ENCODE measurements at places on chromosomes 1 and 21.

DNA sequence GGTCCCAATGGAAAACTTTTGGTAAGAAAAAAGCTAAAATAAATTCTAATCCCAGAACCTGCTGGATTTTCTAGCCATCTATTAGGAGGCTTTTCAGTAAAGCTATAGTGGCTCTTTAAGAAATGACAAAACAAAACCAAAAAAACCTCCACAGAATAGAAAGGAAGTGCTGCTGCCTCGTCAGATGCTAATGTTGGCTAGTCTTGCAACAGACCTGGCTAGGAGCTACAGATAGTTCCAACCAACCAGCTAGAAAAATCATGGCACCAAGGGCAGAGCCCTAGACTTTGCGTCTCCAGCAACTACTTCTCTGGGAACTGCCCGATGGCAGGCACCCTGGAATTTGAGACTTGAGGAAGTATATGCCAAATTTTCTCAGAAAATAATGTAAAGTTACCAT is 7.6 kb downstream of the CD101 start:
- DNase-seq = peak; percentile 72

DNA sequence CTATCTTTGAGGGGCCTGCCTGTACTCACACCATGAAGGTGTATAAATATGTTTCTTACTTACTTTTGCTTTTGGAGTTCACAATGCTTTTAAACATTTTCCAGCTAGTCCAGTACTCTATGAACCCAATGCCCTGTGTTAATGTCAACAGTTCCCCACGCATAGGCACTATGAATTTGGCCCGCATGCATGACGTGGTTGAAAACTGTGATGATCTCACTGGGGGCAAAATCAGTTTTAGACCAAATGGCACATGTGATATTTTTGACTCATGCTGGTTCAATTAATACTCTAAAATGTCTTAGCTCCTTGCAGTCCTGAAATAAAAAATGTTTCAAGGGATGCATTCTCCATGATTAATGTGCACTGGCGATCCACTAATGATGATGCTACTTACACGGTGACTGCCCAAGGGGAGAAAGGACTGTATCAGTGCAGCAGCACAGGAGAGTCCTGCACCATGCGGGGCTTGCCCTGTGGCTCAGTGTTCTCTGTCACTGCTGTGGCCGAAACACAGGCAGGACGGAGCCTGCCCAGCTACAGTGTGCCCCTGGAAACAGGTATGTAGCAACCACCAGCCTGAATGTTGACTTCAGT is 15.7 kb downstream of the FNDC7 start:
- DNase-seq = no peak

DNA sequence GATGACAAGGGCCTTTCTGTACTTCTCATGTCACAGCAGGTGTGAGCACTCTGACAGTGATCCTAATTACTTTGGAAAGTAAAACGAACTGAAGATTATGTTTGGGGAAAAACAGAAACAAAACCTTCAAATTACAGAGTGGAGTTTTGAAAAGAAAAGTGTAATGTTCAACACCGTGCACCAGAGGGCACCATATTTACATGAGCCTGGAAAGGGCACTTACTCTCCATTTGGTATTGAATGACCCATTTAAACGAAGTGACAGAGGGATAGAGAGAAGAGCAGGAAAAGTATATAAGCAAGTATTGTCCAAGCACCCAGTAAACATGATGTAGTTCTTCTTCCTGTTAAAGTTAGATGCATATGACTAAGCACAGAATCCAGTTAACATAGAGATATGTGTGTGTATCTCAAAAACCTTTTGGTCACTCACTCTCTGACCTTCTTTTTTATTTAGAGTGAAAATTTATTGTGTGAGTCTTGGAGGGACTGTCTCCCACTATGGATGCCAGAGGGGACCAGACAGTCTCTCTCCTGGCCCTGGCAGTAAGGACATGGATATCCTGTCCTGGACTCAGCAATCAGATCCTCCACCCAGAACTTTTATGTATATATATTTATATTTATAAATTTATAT is 3.8 kb upstream of the RGSL1 start:
- peak; percentile 72 for DNase-seq

GRCh38 chr1:7424352-7424890 is 346.7 kb upstream of the VAMP3 start:
- DNase-seq = peak; percentile 26

GRCh38 chr21:38295997-38296764 is 39.4 kb downstream of the KCNJ15 start:
- peak; percentile 43 for DNase-seq

- DNase-seq = no peak
These were observed 474.6 kb downstream of the DISC1 start for GRCh38 chr1:232101231-232101630.

- peak; percentile 71 for DNase-seq
These were observed 12.2 kb downstream of the CITED4 start for GRCh38 chr1:40849801-40850592.

DNA sequence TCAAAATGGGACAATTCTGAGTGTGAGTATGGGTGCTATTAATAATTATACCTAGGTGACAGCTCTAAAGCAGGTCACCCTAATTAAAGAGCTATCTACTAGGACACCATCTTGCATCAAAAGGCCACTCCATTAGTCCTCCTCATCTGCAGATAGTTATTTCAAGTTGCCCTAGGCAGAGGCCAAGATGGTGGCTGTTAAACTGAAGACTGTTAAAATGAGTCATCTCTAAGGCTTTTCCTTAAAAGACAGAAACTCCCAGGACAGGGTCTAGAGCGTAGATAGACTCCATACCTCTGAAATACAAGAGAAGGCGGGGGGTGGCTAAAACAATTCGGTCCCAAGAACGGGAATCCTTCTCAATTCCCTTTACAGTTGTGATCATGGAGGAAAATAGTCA is 4.5 kb upstream of the ZNF697 start:
- DNase-seq = no peak

DNA sequence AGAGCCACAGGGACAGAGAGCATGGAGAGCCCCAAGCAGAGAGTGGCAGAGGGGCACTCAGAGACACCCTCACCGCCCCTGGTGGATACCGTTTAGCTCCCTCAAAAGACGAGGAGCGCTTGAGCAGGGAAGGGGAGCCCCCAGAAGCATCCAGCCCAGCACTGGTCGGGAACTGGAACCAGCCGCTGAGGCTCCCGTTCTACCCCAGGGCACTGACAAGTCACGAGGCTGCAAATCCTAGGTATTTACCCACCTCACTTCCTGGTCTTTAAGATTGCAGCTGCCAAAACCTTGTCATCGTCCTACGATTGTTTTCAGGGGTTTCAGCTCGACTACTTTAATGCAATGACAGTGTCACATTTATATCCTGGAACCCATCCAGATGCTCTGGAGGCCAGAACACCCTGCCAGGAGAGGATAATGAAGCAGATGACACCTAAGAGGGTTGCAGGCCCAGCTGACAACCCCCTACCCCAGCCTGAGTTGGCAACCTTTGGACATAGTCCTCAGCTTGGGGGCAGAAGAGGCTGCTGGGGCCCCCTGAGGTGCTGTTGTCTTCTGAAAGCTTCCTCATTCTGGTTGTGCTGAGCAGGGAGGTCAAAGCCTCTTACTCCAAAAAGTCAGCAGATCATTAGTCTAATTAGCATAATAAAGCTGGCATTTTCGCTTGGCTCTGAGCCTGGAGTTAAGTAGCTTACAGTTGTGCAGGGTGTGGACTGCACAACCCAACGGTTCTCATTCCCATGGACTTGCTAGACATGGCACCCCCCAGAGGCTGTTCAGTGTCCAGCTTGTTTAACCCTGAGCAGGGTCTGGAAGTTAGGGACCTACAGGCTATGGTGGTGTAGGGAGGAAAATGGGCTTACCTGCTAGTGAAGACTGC is 20.6 kb upstream of the BACE2 start:
- no peak for DNase-seq

- DNase-seq = no peak
These were observed 61.4 kb downstream of the CASZ1 start for GRCh38 chr1:10734962-10735544.

DNA sequence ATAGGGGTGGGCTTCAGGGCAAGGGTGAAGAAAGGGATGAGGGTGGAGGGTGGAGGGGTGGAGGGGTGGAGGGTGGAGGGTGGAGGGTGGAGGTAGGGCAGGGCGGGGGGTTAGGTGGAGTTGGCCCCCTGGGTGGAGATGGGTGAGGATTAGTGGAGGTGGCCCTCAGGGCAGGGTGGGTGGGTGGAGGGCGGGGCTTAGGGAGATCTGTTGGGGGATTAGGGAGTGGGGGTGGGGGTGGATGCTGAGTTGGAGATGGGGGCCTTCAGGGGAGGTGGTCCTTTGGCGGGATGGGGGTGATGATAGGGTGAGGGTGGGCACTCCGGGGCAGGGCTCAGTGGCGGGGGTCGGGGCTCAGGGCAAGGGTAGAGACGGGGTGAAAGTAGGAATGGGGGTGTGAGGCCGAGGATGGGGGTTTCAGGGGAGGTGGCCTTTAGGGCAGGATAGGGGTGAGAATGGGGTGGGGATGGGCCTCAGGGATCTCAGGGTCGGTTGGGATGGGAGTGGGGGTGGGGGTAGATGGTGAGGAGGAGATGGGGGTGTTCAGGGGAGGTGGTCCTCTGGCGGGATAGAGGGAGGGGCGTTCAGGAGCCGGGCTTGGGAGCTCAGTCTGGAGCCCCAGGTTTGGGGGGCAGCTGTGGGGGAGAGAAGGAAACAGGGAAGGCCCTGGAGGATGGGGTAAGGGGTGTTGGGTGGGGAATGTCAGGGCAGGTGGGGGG is 800 bp upstream of the DNMT3L start:
- DNase-seq = no peak

DNA sequence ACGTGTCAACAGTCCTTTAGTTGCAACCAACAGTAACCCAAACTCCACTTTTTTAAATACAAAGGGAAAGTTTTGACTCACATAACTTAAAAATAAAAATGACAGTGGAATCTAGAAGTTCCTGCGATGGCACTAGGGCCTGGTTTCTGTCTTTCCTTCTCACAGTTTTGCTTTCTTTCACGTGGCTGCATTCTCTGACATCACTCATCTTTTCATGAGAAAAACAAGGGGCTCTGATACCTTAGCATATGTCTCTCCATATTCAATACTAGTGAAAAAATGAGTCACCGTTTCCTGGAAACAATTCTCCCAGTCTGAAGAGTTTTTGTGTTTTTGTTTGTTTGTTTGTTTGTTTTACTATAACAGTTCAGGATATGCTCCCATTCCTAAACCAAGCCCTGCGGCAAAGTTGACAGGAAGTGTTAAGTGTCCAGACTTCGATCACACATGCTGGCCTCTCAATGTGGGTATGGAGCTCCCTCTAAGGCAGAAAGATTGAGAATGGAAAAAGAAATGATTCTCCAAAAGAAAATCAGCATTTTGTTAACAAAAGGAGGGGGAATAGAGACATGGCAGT is 483.3 kb downstream of the TTLL7 start:
- DNase-seq = no peak

DNA sequence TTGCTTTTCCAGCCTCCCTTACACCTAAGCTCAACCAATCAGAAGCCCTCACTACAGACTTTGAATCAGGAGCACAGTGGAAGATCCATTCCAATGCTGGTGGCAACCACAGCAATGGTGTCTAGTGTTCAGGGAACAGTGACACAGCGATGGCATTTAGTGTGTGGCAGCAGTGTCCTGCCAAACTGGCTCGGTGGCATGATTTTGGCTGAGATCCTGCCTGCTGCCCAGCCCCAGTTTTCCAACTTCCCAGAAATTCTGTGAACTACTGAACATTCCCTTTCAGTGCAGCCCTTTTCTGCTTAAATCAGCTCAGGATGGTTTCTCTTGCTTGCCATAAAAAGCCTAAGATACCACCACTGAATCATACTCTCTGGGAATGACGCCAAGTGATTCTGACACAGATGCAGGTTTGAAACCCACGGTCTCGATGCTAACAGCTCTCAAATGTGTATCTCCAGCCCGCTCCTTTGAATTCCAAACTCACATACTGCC is 8.8 kb downstream of the ASAP3 start:
- peak; percentile 89 for DNase-seq

GRCh38 chr1:115356356-115356755 is 18.3 kb upstream of the NGF start:
- no peak for DNase-seq

GRCh38 chr1:7069931-7070330 is 284.7 kb downstream of the CAMTA1 start:
- DNase-seq = no peak

DNA sequence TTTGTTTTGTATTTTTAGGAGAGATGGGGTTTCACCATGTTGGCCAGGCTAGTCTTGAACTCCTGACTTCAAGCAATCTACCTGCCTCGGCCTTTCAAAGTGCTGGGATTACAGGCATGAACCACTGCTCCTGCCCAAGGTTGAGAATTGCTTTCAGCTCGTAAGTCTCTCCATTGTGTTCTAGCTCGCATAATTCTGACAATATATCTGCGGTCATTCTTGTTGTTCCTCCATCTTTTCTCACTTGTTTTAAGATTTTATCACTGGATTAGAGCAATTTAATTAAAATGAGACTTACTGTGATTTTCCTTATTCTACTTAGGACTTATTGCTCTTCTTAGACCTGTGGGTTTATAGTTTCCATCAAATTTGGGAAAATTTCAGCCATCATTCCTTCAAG is 102.9 kb downstream of the AHCTF1 start:
- DNase-seq = peak; percentile 9

- no peak for DNase-seq
These were observed 701.8 kb upstream of the CXADR start for GRCh38 chr21:16811011-16811410.

- DNase-seq = no peak
These were observed 37.2 kb downstream of the RIMS3 start for GRCh38 chr1:40627987-40628902.

GRCh38 chr1:113542221-113542701 is 151.9 kb downstream of the MAGI3 start:
- peak; percentile 53 for DNase-seq

DNA sequence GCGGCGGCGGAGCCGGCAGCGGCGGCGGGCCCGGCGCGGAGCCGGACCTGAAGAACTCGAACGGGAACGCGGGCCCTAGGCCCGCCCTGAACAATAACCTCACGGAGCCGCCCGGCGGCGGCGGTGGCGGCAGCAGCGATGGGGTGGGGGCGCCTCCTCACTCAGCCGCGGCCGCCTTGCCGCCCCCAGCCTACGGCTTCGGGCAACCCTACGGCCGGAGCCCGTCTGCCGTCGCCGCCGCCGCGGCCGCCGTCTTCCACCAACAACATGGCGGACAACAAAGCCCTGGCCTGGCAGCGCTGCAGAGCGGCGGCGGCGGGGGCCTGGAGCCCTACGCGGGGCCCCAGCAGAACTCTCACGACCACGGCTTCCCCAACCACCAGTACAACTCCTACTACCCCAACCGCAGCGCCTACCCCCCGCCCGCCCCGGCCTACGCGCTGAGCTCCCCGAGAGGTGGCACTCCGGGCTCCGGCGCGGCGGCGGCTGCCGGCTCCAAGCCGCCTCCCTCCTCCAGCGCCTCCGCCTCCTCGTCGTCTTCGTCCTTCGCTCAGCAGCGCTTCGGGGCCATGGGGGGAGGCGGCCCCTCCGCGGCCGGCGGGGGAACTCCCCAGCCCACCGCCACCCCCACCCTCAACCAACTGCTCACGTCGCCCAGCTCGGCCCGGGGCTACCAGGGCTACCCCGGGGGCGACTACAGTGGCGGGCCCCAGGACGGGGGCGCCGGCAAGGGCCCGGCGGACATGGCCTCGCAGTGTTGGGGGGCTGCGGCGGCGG is 1.0 kb downstream of the ARID1A start:
- DNase-seq = no peak

DNA sequence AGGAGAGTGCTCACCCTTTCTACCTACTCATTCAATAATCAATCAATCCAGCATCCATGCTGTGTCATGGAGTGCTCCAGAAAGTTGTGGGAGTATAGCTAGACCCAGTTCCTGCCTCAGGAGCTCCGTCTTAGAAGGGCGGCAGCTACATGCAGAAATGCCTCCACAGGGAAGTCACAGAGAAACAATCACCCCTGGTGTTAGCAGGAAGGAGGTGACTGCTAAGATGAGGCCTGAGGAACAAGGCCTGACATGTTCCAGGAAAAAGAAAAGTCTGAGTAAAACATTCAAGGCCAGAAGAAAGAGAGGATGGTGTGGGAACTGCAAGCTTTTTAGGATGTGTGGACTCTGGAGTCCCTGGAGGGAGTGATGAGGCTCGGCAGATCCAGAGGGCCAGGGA is 142.5 kb upstream of the MAGI3 start:
- no peak for DNase-seq
